ENCODE measurements at places on chromosomes 2 and 18.

DNA sequence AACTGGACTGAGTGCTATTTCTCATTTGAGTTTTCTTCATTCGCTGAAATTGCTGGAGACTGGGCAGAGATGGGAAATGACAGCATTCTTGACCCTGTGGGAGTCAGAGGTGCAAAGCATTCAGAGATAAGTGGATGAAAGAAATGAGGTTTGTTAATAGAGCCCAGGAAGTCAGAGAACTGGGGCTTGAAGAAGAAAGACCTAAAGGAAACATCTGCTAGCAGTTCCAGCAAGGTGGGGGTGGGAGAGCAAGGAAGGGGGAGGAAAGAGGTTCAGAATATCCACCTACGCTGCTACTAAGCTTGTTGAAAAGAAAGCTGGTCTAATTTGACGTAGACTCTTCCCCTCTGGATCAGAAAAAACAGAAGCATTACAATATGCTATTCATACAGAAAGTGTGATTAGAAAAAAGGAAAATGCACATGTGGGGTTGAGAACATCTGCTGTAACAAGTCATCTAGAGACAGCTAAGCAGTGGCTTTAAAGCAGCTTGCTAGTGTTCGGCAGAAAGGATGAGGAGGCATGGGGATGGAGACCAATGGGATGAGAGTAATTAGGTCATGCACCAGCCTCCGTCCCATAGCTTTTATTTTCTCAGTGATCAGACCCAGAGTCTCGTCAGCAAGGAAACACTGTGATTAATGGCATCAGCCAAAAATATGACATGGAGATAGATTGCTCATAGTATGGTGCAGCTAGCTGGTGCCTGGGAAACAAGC lies 29.7 kb downstream of the NAB1 start:
- peak; percentile 79 for DNase-seq

DNA sequence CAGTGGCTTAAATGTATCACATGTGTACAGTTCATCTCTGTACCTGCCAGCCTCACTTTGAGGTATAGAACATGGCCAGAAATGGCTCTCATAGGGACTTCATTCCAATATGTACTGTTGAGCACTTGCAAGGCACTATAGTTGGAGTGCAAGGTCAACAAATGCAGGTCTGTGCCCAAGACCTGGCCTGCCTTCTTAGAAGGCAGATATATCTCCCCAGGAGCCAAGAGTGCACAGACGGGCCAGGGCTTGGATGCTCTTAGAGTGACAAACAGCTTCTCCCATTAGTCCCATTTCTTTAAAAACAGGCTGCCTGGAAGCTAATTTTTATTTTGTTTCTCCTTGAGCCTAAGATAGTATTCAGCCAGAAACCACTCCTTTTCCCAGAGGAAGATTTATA lies 7.3 kb downstream of the TEX261 start:
- no peak for DNase-seq

GRCh38 chr2:36605273-36605672 lies 7.3 kb upstream of the FEZ2 start:
- no peak for DNase-seq

- DNase-seq: peak; percentile 94
Measured at GRCh38 chr2:240579771-240580614, 6.5 kb upstream of the CAPN10 start.

GRCh38 chr2:191959209-191959608 lies 112.3 kb upstream of the CAVIN2 start:
- DNase-seq: peak; percentile 45

- DNase-seq: peak; percentile 25
Measured at GRCh38 chr18:12585218-12585617, 72.7 kb downstream of the SPIRE1 start.

- peak; percentile 39 for DNase-seq
Measured at GRCh38 chr2:133733901-133734255, 165.6 kb upstream of the NCKAP5 start.

DNA sequence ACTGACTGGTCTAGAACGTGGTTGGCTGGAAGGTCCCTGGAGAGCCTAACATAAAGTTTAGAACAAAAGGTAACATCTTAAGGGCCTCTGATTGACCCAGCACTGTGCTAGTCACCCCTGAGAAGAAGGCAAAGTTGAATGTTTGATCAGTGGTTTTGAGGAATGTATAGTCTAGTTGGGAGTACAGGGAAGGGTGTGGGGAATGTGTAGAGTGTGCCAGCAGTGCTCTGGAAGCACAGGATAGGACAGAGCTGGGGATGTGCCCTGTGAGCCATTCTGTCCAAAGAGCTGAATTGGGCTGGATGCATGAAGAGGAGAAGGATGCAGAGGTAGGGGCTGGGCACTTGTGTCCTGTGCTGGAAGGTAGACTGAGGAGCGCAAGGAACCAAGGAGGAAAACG lies 41.0 kb upstream of the DOCK10 start:
- DNase-seq: no peak

DNA sequence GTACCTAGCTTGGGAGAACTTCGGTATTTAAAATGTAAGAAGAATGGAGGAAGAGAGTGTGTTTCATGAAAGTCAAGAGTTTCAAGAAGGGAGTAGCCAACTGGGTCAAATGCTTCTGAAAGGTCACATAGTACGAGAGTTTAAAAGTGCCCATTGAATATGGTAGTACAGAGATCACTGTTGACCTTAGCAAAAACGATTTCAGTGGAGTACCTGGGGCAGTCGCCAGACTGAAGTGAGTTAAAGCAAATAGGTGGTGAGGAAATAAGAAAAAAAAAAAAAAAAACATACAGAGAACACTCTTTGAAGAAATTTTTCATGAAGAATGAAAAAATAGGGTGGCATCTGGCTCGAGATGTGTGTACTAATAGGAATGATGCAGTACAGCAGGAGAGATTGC lies 11.5 kb downstream of the LIPT1 start:
- DNase-seq: no peak

- no peak for DNase-seq
Measured at GRCh38 chr2:79669714-79670113, 156.9 kb downstream of the CTNNA2 start.

- no peak for DNase-seq
Measured at GRCh38 chr18:45678850-45679249, 45.1 kb upstream of the SLC14A1 start.

DNA sequence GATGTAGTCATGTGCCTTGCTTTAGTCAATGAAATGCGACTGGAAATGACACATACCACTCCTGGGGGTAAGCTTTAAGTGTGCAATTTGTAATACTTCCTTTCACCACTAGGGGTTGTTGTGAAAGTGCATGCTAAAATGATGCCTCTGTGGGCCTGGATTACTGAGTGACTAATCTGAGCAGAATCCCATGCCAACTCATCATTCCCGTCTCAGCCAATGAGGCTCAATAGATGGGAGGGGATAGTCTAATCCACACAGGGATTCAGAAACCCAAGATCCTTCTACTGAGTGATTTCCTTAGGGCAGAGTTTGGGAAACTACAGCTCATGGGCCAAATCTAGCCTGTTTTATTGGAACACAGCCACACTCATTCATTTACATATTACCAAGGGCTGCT lies 54.0 kb downstream of the HRH4 start:
- peak; percentile 57 for DNase-seq

GRCh38 chr2:50196775-50197480 lies 835.0 kb downstream of the NRXN1 start:
- DNase-seq: no peak

- no peak for DNase-seq
Measured at GRCh38 chr2:63834401-63834800, 7.3 kb upstream of the UGP2 start.

DNA sequence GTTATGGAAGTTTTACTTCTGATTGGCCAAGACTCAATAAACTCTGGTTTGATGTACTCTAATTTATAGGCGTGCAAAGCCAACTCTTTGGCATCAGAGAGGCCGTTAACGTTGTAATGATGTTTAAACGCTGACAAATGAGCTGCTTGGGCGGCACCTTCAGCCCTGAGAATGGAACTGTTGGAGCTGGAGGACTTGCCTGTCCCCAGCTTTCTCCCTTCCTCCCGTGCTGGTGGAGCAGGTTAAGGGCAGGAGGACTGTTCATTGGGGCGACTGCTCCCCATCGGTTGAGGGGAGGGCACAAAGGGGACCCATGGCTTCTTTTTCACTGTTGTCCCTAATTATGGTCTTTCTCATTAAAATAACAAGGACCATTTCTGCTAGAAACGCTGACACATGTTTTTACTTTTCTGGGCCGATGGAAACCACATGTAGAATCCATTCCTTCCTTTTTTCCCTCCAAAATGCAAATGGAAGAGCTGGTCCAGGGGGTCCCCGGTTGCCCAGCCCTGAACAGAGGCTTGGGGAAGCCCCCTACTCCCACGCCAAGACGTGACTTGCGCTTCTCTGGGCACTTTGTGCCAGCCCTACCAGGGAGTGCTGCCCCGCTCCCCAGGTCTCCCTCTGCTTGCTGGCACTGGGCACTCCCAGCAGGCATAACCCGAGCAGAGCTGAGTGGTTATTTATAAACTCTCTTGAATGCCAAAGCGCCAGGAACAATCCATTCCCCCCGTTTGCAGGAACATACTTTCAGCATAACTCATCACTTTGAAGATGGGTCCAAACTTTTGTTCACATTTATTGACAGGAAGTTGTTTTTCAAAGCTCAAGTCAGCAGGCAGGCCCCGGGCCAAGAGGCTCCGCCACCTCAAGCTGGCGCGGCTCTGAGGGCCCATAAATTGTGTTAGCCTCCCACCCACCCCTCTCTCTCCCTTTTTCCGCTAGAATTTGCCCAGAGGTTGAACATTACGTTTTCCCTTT lies 170.1 kb downstream of the ASB1 start:
- peak; percentile 97 for DNase-seq

DNA sequence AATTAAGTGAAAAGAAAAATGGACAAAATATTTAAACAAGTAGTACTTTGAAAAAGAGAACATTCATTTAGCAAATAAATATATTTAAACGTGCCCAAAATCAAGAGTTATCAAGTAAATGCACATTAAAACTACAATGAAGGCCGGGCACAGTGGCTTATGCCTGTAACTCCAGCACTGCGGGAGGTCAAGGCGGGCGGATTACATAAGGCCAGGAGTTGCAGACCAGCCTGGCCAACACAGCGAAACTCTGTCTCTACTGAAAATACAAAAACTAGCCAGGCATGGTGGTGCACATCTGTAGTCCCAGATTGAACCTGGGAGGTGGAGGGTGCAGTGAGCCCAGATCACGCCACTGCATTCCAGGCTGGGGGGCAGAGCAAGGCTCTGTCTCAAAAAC lies 9.8 kb downstream of the STAM2 start:
- DNase-seq: no peak

DNA sequence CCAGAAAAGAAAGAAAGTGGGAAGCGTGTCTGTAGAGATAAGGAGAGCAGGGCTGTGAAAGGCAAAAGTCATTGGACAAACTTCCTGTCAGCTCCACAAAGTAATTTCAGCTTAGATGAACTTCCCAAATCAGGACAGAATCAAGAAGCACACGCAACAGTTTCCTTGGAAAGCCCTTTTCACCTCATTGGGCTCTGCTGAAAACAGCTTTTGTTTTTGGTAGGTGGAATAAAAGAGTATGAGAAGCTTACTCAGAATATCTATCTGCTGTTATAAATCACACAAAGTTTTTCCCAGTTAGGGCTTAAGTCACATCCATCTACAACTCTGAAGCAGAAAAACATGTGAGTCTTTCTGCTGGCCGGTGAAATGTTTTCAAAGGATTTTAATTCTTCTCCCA lies 42.4 kb upstream of the EFEMP1 start:
- DNase-seq: peak; percentile 39
